ENCODE measurements at places on chromosomes 1 and 21. TPM values are rescaled to one million over a fixed set of nuclear protein-coding genes. Genes with fewer than 3 reads are reported as not detected.

DNA sequence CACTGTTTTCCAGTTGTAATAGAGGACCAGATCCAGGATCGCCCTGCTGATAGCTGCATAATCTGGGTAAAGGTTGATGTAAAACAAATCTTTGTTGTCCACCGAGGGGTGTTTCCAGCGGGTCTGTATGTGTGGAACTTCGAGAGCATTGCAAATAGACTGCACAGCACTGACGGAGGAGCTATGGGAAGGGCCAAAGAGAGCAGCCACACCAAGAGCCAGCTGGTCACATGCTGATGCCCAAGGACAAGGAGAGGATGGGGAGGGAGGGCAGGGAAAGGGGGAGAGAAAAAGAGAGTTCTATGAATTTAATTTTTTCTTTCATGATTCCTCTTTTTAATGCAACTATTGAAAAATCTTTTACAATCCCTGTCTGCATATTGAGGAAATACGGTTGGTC is 250.0 kb downstream of the GRIK1 start:
- no peak for DNase-seq

Gene SMAP2
- total RNA-seq = 24.0 TPM

Gene LCE3D
- total RNA-seq = not detected

DNA sequence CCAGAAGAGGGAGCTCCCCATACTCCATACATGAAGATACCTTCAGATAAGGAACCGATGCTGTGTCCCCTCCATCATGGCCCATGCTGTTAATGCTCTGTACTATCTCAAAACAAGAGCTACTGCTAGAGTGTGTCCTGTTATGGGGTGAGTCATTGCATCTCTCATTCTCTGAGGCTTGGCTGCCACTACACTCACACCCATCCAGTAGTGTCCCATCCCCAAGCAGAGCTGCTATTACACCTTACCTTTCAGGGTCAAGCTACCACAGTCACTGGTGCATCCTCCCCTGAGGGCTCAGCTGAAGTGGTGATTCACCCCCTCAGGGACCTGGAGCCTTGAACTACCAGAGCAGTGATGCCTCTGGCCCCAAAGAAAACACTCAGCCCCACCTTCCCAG is 198.5 kb downstream of the PLA2G4A start:
- DNase-seq = peak; percentile 13

GRCh38 chr21:30695956-30696355 is 22.6 kb downstream of the KRTAP21-3 start:
- DNase-seq = no peak

DNA sequence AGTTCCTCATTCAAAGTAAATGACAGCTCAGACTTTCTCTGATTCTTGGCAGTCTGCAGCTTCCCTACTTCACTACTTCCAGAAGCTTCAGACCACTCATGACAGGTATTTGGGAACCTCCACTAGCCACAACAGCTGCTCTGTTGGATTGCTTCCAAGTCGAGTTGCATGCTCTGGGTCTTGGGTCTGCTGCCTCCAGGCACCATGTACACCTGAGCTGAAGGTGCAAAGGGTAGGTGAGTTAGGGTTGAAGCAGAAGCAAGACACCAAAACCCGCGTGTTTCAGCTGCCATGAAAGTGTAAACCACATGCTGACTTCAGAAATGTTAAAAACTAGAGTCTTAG is 62.7 kb downstream of the ZNF684 start:
- no peak for DNase-seq

- DNase-seq = no peak
These were observed 49.7 kb downstream of the SLX9 start for GRCh38 chr21:44989537-44989886.

Gene S100A16
- total RNA-seq = 58.4 TPM

- no peak for DNase-seq
These were observed 138.8 kb downstream of the ROR1 start for GRCh38 chr1:63912643-63913042.

GRCh38 chr1:45038661-45039364 is 26.8 kb downstream of the UROD start:
- DNase-seq = no peak

Gene LRRC71
- total RNA-seq = 2.5 TPM

GRCh38 chr1:184075055-184076029 is 23.8 kb downstream of the TSEN15 start:
- DNase-seq = no peak

GRCh38 chr1:91476533-91477217 is 24.0 kb upstream of the CDC7 start:
- DNase-seq = no peak

GRCh38 chr1:244388961-244389360 is 62.7 kb downstream of the ADSS2 start:
- no peak for DNase-seq

- peak; percentile 22 for DNase-seq
These were observed 15.2 kb upstream of the SRP9 start for GRCh38 chr1:225762444-225762843.

Gene CENPL
- 6.2 TPM for total RNA-seq

Gene FAM163A
- not detected for total RNA-seq

Gene LCE1A
- total RNA-seq = not detected

Gene NBPF15
- total RNA-seq = 50.8 TPM

Gene FMO4
- 4.9 TPM for total RNA-seq

DNA sequence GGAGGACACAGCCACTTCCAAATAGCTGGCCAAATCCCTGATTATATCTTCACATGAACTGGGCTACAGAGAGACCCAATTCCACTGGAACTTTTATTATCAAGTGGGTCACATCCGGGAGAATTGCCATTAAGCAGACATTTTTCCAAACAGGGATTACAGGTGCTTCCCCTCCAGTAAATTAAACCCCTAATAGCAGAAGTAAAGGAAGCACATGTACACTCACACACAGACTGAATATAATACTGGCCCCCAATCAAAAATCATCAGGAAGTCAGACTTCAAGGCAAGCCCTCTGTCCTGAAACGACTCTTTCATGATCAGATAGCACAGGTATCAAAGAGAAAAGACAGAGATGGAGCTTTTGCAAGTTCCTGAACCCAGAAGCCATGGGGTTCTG is 118.6 kb upstream of the PPP2R5A start:
- no peak for DNase-seq

All from sciatic nerve (tissue), 2 donors.